ENCODE measurements at places on chromosomes 4 and X. TPM values are rescaled to one million over a fixed set of nuclear protein-coding genes. Genes with fewer than 3 reads are reported as not detected.

LRCH2 gene
- total RNA-seq: 15.1 TPM

NPY1R gene
- total RNA-seq: 1.3 TPM

HTN3 gene
- not detected for total RNA-seq

NXF2 gene
- total RNA-seq: not detected

AFAP1 gene
- 34.1 TPM for total RNA-seq

GABRG1 gene
- not detected for total RNA-seq

RAB40AL gene
- total RNA-seq: 1.4 TPM

NRK gene
- total RNA-seq: 12.2 TPM

IL13RA2 gene
- 4.4 TPM for total RNA-seq

DIAPH2 gene
- total RNA-seq: 57.6 TPM

FAM47E gene
- 6.3 TPM for total RNA-seq

TMEM255A gene
- 0.54 TPM for total RNA-seq

MAEA gene
- 54.5 TPM for total RNA-seq

CPE gene
- 135 TPM for total RNA-seq

PHKA1 gene
- total RNA-seq: 4.0 TPM

MAOA gene
- total RNA-seq: 187 TPM

HMGN5 gene
- total RNA-seq: 6.0 TPM

WWC2 gene
- total RNA-seq: 124 TPM

TEX13D gene
- total RNA-seq: not detected

MOB1B gene
- 24.4 TPM for total RNA-seq

AADAT gene
- total RNA-seq: 14.0 TPM

NALF2 gene
- 0.43 TPM for total RNA-seq

Data from lung (tissue), 17 donors.